A549 (cell line): ENCODE measurements at places on chromosomes 2 and 18.
A peak's percentile ranks its signal among the peaks of the same experiment; 100 is the strongest.

DNA sequence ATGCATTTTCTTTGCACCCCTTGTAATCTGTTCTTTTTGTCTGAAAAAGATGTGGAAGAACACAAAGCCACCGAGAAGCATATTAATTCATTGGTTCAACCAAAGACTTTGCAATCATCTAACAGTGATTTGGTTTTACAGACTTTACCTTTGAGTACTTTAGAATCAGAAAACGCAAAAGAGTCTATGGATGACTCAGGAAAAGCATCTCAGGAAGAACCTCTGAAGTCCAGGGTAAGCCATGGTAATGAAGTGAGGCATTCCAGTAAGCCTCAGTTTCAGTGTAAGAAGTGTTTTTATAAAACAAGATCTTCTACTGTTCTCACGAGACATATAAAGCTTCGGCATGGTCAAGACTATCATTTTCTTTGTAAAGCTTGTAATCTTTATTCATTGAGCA is 35.2 kb downstream of the ZNF407 start:
- no peak for DNase-seq

- DNase-seq: no peak
These were observed 24.9 kb upstream of the LRRTM1 start for GRCh38 chr2:80329491-80329890.

DNA sequence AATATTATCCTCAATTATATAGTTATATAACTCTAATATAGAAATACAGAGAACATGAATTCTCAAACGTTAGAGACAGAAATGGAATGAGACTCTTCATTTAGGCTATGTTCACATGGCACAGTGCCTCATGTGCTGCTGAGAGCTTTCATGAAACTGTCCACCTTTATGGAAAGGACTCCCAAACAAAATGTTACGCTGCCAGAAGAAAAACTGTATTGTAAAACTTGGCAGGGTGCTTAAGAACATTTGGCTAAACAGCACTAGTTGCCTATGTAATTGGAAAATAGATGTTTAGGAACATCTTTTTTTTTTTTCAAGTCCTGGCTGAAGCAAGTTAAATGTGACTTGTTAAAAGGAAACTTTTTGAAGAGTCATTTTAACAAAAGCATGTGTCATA is 396.0 kb downstream of the ERBB4 start:
- no peak for DNase-seq

DNA sequence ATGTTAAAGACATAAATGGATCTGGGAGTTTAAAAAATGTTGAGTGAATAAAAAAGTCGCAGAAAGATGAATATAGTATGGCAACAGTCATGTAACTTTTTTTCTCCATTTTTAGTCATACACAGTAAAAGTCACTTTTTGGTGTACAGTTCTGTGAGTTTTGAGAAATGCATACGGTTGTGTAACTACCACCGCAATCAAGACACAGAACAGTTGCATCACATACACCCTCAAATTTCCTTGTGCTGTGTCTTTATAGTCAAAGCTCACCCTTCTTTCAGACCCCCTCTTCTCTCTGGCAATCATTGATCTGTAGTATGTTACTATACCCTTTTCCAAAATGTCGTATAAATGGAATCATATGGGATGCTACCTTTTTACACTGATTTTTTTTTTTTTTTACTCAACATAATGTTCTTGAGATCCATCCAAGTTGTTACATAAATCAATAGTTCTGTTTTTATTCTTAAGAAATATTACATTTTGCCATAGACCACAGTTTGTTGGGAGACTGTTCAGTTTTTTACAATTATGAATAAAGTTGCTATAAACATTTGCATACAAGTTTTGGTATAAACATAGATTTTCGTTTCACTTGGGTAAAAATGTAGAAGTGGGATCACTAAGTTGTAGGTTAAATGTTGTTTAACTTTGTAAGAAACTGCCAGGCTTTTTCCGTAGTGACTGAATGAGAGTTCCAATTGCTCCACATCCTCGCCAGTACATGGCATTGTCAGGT is 35.4 kb upstream of the AGFG1 start:
- DNase-seq: no peak

GRCh38 chr2:161981679-161982250 is 92.2 kb downstream of the DPP4 start:
- no peak for DNase-seq

DNA sequence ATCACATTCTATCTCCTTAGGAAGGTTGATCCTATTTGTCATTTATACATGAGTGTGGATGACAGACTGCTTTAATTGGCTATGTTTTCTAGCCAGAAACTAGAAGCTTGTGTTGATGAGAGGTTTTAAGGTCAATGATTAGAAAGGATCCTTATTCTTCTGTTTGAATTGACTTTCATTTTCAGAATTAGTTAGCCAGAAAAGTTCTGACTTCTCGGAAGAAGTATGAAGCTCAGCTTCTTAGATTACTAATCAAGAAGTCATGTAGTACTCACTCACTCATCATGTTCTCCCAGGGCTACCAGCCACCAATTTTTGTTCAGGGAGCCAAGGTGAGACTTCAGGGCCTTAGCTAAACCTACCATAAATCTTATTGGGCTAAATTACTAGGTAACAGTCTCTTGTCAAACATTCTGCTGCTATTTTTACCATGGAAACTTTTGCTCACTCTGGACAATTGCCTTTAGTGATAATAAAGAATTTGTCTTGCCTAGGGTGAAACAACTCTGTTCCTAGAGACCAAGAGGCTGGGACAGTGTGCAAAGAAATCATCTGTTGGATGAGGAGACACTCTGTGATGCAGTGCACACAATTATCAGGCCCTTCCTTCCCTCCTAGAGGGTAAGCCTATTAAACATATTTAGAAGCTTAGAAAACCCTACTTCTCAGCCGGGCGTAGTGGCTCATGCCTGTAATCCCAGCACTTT is 111.6 kb upstream of the DNMT3A start:
- DNase-seq: no peak

- peak; percentile 28 for DNase-seq
These were observed 106.7 kb downstream of the XRCC5 start for GRCh38 chr2:216215658-216216390.
